ENCODE measurements at places on chromosomes 3 and 15.

DNA sequence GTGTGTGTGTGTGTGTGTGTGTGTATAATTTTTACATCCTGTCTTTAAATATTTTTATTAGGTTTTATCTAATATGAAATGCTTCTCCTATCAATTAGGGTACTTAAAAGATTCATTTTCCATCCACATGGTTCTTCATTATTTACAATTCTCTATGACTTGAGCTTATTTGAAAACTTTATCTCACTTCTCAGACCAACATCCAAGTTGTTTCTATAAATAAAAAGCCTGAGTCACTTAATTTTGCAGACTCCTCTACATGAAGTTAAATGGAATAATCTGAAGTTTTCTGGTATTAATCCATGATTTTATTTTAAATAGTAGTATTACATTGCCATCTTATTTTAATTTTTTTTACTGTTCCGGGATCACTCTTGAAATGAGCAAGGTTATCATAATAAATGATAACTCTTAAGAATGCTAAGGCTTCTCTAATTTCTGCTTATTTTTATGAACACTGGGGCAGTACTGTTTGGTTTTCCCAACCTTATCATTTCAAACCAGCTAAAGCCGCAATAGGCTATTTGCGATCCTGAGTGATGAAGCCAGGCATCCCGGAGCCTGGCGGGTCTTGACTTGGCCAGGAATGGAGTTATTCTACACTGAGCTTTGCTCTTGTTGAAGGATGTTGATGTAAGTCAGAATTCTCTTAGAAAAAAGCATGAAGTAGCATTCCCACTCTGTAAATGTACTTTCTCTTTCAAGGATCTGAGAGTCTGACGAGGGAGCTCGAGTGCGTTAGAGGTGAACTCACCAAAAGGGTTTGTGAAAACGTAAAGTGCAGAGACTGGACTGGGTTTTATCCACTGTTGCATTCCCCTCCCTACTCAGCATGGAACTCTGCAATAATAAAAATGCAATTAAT is 220.2 kb upstream of the LRTM1 start:
- DNase-seq, result no peak

DNA sequence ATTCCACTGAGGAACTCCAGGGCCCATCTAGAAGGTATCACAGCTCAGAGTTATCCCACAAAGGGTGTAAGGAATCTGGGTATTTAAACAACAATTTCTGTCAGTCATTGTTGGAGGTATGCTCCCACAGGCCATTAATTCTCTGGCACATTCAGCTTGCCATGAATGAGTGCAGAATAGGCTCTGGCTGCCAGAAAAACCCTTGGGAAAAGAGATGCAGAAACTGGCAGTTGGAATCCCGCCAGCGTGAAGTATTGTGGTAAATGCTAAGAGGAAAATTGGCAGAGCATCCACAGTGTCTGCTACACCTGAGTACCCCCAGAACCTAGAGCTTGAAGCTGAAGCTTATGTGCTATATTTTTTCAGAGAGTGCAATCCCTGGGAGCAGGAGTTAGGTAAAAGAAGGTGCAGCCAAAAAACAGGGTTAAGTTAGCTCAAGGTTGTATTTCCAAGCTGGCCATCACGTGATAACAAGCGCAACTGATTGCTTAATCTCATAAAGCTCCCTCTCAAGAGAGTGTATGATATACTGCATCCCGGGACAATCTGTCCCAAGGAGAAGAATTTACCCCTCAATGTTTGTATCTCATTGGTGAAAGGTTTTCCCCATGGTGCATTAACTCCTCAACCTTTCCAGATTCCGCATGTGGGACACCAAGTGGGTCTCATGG is 94.2 kb upstream of the ACP3 start:
- no peak for DNase-seq

GRCh38 chr15:69853544-69853951 is 244.2 kb downstream of the TLE3 start:
- DNase-seq, result no peak

DNA sequence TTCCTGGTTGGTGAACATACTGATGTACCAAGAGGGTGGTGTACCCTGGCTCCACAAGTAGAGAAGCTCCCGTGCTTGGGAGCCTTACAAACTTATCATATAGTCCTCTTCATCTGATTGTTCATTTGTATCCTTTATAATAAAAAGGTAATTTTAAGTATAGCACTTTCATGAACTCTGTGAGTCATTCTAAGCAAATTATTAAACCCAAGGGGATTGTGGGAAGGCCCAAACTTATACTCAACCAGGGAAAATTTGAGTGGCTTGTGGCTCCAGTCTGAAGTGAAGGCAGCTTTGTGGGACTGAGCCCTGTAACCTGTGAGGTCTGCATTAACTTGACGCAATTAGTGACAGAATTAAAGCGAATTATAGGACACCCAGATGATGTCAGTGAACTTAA is 29.0 kb downstream of the TTBK2 start:
- no peak for DNase-seq

DNA sequence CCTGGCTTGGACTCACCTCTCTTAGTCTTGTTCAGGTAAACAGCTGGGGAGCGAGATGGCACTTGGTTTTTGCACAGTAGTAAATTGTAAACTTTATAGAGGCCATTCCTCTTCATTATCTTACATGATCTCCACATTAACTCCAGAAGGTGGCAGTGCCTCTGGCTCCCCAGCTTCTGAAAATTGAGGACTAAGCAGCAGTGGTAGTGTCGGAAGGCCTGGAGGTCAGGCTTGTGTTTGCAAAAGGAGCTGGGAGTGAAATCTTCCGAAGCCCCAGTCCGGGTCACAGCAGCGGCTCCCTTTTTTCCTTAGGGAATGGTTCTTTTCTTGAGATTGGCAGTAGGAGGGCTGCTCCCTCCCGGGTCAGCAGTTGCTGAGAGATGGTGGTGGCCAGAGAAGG is 85.7 kb downstream of the FNDC3B start:
- no peak for DNase-seq

- DNase-seq, result no peak
Measured at GRCh38 chr3:174023421-174023820, 625.9 kb downstream of the NLGN1 start.

DNA sequence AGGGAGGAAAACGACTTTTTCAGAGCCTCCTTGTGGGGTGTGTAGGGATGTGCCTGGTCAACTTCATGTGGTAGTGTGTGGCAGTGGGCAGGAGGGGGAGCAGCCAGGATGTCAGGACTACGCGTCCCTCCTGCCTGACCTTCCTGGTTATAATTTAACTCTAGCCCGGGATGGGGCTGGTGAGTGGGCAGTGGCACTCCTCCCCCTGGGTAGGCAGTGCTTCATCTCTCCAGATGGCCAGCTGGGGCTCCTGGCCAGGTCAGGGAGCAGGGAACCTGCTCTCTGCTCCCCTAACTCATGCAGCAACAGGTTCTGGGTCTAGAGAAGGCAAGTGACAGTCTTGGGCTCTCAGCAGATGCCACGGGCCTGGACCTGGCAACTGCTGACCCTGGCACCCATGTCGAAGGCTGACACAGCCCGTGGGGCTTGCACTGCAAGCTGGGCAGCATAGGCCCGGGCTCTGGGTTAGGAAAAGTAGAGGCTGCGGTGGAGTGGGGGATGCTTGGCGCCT is 2.6 kb downstream of the ITIH4 start:
- DNase-seq, result no peak

GRCh38 chr3:2099779-2100191 is 1.1 kb downstream of the CNTN4 start:
- DNase-seq, result no peak

GRCh38 chr3:18258492-18258891 is 166.6 kb downstream of the SATB1 start:
- no peak for DNase-seq

GRCh38 chr3:128319741-128320141 is 146.9 kb downstream of the DNAJB8 start:
- DNase-seq, result no peak

GRCh38 chr3:9914011-9914410 is 2.9 kb upstream of the IL17RC start:
- DNase-seq, result no peak

DNA sequence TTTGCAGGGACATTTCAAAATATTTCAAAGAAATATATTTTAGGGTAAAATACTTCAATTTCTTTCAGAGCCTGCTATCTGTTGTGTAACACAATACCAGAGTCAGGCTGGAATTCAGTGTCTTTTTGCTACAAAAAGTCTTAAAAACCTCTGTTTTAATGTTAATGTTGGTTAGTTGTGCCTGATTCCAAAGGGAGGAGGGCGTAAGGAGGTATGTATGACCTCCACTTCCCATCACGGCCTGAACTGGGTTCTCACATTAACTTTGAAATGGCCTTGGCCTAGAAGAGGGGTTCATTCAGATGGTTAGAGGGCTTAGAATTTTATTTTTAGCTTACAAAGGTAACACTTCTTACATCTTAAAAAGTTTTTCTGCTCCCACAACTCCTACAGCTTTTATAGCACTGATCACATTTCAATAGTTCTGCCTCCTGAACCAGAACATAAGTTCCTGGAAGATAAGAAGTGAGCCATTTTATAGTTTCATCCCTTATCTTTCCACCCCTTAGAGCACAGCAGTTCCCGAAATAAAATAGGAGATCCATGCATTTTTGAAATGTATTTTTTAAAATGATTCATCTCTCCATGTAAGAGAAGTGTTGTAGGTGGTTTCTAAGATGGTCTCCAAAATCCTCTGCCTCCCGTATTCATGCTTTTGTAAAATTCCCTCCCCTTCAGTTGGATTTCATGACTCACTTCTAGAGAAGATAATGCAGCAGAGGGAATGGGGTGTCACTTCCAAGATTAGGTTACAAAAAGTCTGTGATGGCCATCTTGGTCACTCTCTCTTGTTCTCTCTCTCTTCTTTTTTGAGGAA is 543.1 kb upstream of the NECTIN3 start:
- no peak for DNase-seq

- peak; percentile 74 for DNase-seq
Measured at GRCh38 chr15:48021336-48022086, 99.3 kb upstream of the SLC24A5 start.

DNA sequence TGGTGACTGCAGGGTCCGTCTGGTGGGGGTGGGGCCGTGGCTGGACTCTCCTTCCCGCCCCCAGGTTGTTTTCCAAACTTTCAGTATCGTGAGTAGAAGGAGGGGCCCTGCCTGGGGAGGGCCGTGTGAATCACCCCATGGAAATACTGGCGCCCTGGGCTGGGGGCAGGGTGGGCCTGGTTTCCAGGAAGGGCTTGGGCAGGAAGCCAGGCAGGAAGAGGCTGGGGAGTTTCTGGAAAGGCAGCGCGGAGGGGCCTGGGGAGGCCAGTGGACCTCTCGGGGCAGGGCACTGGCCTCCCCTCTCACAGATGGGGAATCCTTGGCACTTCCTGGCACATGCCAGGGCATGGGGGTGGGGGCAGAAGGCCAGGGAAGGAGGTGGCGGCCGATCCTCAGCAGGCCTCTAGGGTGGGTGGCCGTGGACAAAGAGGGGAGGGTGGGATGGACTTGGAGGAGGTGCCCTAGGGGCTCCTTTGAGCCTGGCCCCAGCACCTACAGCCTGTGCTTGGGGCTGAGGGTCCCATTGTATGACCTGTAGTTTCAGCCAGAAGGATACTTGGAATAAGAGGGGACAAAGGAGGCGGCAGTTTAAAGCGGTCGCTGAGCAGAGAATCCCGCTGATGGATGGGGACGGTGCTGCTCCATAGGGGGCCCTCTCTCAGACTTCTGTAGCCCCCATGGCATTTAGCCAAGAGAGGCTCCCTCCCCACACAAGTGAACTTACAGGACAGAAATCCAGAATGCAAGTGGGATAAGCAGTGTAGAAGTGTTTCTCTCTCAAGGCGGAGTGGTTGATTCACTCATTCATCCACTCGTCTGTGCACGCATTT is 56.5 kb upstream of the GATA2 start:
- no peak for DNase-seq

All from SHP77 treated with DMSO at 0.1 percent for 48 hours (cell line).